ENCODE measurements at places on chromosomes 12 and 14.

- DNase-seq, result no peak
Observed at GRCh38 chr12:55067701-55068100, 47.9 kb downstream of the NEUROD4 start.

DNA sequence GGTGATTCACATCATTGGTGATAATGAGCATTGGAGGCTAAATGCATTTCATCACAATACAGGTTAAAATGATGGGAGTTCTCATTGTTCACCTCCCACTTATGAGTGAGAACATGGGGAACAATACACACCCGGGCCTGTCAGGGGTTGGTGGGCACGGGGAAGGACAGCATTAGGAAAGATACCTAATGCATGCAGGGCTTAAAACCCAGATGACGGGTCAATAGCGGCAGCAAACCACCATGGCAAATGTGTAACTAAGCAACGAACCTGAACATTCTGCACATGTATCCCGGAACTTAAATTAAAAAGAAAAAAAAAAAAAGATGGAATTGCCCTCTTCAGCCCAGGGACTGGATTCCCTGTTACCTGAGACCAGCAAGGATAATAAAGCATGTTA lies 2.3 kb upstream of the LUM start:
- no peak for DNase-seq

DNA sequence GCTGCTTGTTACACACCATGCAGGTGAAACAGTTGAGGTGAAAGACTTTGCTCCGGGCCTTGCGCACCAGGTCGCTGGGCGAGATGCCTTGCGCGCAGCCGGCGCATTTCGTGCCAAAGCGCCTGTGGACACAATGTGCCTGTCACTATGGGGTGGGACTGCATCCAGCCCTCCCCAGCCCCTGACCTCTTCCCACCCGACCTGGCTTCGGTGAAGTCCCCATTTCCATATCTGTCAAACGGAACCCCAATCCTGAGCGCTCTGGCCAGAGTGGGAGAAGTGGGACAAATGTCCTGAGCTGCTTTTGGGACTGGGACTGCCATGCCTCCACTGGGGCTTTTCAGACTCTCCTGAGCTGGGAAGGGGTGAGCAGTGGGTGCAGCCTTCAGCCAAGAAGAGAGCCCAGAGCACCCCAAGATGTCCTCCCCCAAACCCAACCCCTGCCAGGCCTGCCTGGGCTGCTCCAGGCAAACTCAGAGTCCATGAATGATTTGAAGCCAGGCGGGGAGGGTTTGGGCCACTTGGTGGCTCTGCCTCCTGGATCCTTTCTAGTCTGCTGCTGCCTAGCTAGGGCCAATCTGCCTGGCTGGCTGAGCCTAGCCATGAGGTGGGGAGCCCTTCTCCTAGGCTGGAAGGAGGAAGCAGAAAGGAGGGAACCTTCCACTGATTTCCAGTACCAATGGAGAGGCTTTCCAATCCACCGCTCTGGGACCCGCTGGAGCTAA lies 2.3 kb downstream of the LHX5 start:
- DNase-seq, result peak; percentile 66

DNA sequence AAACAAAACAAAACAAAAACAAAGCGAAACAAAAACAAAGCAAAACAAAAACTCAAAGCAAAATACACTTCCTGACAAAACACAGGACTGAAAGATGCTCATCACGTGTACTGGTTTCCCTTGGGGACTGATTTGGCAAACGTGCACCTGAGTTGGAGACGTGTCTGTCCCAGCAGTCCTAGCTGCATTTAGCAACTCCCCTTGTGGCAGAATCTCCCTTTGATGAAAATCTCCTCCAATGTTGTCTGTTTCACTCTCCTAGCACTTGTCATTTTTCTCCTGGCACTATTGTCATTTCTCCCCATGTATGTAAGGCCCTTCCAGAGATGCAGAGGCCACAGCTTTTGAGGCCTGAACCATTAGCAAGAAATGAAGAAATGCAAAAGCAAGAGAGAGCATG lies 6.8 kb upstream of the SLC24A4 start:
- DNase-seq, result no peak

DNA sequence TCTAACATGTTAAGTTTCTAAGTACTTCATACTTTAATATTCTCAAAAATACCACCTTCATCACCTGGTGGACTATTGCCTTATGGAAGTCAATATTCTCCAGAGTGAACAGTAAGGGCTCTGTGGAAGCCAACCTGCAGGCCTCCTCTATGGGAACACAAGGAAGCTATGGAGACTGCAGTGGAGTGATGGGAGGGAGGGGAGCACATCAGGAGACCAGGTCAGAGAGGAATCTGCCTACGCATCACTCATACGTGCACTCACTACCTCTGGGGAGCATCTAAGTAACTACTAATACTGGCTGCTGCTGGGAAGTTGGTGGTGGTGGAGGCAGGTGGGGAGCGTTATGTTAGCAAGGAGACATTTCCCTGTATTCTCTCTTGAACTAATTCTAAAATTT lies 19.9 kb downstream of the HECTD4 start:
- DNase-seq, result no peak

DNA sequence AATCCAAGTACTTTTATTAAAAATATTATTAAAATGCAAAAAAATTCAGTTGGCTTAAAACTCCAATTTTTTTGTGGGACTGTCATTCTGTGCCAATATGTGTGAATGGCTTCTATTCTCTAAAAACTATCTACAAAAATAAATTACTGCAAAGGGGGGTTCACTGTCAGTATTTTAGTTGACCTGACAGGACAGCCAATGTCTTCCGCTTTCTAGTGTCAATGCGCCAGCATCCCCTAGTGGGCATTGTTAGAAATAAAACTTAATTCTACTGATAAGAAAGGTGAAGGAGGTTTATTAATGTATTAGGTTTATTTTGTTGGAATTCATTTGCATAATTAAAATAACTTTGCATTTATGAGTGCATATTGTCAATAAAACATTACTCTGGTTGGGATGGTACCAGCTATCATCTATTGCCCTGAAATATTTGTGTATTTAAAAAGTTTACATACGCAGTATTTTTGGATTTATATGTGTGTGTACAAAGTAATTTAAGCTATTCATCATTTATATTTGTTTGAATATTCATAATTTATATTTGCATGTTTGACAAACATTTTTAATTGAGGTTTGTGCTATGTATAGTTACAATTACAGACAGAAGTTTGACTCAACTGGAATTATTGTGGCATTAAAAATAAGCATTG lies 527.2 kb downstream of the FLRT2 start:
- DNase-seq, result peak; percentile 63

GRCh38 chr12:2794191-2794735 lies 507 bp upstream of the FKBP4 start:
- DNase-seq, result no peak

- DNase-seq, result no peak
Observed at GRCh38 chr12:49567302-49567610, 686 bp downstream of the MCRS1 start.

GRCh38 chr12:50110762-50111351 lies 1.2 kb upstream of the COX14 start:
- peak; percentile 92 for DNase-seq

GRCh38 chr14:81301371-81301770 lies 80.6 kb upstream of the GTF2A1 start:
- DNase-seq, result no peak

DNA sequence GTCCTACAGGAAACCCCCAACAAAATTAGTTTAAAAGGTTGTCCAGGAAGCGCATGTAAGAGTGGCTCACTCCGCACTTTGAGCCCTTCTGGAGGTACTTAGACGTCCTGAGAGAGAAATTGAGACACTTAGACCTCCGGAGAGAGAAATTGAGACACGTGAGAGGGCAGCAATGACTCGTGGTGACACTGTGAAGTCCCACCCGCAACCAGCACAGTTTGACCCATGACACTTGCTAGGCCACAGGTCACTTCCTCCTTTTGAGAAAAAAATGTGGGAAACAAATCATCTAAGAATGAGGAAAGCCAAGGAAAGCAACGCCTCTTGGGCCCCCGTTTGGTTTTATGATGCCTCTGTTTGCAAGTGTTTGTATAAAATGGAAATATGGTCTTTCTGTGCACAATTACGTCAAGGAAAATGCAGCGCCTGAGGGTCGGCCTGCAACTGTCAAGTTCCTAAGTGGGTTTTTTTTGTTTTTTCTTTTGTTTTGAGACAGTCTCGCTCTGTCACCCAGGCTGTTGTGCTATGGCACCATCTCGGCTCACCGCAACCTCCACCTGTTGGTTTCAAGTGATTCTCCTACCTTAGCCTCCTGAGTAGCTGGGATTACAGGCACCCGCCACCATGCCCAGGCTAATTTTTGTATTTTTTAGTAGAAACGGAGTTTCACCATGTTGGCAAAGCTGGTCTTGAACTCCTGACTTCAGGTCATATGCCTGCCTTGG lies 13.6 kb upstream of the CDCA4 start:
- no peak for DNase-seq

GRCh38 chr12:102652645-102653313 lies 172.4 kb upstream of the IGF1 start:
- DNase-seq, result no peak

GRCh38 chr14:35822501-35822900 lies 3.6 kb upstream of the BRMS1L start:
- no peak for DNase-seq

DNA sequence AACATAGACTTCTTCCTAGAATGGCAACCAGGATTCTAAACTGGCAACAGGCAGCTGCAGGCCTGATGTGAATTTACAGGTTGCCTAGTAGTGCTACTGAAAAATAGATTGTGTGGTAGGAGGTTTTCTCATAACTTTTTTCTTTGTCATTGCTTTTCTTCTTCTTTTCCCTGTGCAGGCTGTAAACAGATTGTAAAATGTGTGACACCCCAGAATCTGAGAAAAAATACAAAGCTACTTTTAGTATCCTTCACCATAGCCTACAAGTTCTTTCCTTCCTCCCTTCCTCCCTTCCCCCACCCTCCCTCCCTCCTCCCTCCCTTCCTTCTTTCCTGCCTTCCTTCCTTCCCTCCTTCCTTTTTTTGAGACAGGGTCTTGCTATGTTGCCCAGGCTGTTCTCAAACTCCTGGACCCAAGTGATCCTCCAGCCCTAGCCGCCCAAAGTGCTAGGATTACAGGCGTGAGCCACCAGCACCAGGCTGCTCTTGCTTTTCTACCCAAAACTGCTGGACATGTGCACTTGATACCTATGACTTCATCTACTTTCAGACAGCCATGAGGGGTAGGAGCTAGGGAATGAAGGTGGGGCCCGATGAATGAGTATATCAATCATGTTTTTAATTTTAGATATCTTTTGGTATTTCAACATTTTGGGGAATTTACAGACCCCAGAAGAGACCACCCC lies 114.2 kb upstream of the EEA1 start:
- DNase-seq, result no peak

- DNase-seq, result no peak
Observed at GRCh38 chr12:92072112-92072511, 73.5 kb downstream of the BTG1 start.

DNA sequence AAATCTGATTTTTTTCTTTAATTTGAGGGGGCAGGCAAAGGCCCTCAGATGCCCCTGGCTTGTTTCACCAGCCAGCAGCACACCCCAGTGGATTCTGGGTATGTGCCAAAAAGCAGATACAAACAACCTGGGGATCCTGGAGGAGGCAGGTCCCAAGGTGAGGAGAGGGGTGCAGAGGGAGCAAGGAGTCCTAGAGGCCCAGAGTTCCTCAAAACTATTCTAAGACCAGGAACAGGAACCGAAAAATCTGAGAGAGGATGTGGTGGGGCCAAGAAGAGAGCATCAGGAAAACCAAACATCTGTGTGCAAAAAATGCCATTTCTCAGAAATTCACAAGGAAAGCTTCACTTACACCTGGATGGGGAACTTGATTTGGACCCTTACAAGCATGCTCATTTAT lies 8.2 kb downstream of the KCNA5 start:
- no peak for DNase-seq

GRCh38 chr12:106710143-106710893 lies 64.2 kb upstream of the RIC8B start:
- DNase-seq, result peak; percentile 59

DNA sequence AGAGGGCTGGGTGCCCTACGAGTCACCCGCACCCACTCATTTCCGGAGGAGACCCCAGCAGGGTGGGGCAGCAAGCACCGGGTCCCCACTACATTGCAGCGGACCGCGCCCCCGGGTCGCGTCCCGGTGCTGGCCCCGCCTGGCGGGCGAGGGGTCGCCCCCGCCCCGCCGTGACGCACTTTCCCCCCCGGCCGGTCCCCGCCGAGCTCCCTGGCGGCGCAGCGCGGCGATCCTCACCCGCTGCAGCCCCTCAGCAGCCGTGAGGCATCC lies 106.1 kb downstream of the PRICKLE1 start:
- peak; percentile 82 for DNase-seq

GRCh38 chr12:51953089-51953488 lies 1.6 kb downstream of the ACVR1B start:
- peak; percentile 49 for DNase-seq

- DNase-seq, result peak; percentile 72
Observed at GRCh38 chr14:93040982-93041381, 74.7 kb downstream of the ITPK1 start.

- DNase-seq, result no peak
Observed at GRCh38 chr12:97275256-97275655, 187.3 kb upstream of the RMST start.

DNA sequence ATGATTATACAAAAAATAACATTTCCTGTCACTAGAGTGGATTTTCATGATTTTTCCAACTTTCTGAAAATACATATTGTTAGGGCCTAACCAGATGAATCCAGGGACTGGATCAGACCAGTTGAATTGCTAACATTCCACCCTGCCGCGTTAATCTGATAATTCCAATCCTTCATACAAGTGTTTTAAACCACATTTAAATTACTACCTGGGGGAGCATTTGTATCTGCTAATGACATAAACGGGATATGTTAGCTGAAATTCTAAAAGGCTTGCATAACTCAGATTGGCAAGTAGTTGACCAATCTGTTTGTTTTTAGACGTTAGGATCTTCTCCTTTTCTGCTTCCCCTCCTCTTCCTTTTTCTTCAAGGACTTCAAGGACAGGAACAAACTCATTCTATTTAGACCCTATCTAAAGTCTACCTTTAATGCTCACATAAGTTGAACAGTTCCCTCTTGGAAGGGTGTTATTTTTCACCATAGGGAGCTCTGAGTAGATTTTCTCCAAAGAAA lies 239.0 kb downstream of the ADAMTS20 start:
- DNase-seq, result no peak

DNA sequence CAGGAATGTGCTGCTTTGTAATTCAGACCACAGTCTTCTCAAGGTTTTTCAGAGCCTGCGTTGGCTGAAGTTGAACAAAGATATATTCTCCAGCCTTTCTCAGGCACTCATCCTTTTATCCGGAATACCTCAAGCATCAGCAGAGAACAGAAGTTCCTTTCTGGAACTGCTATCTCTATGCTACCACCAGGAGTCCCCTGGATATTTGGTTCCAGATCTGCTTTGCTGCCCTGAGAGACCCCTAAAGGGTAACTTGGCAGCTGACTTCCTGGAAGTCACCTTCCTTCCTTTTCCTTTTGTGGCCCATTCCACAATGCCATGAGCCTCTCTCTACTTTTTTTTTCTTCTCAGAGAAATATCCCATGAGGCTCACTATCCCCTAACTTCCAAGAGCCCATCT lies 188.2 kb downstream of the PLCZ1 start:
- peak; percentile 60 for DNase-seq

All from endodermal cell (in vitro differentiated cells).